Activated CD8-positive, alpha-beta memory T cell treated with anti-CD3 and anti-CD28 coated beads, Interleukin-2, amount 10 ng/mL, durations not matched to agents 7 days and 5 days (primary cell): ENCODE measurements at places on chromosomes 1 and 21. TPM values are rescaled to one million over a fixed set of nuclear protein-coding genes. Genes with fewer than 3 reads are reported as not detected.

DNA sequence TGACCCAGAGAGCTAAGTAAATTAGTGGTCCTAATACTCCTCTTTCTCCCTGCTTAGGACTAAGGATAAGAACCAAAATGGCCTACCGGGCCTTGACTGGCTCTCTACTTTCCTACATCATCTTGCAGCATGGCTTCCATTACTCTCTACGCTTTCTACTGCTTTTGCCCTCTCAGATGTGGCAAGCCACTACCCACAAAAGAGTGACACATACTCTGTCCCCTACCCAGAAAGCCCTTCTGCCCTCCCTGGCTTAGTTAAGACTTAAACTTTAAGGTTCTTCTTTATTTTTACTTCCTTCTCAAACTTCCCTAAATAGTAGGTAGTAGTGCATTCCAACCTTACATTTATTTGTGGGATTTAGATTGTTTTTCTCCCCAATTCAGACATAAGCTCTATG lies 228.1 kb downstream of the TPR start:
- H3K4me3 ChIP-seq: no peak overlapping the region
- no peak overlapping the region for H3K27ac ChIP-seq

GRCh38 chr1:22241811-22242210 lies 98.9 kb upstream of the WNT4 start:
- H3K36me3 ChIP-seq: no peaks in the 10 kb centered on the region
- no peaks in the 10 kb centered on the region for H3K4me1 ChIP-seq
- H3K27ac ChIP-seq: no peak overlapping the region
- DNase-seq: no peak
- H3K27me3 ChIP-seq: peaks cover 2% of the 10 kb centered on the region
- H3K4me3 ChIP-seq: no peak overlapping the region

Gene S100A8
- total RNA-seq: not detected

- no peaks in the 10 kb centered on the region for H3K36me3 ChIP-seq
- H3K4me3 ChIP-seq: no peak overlapping the region
- H3K4me1 ChIP-seq: no peaks in the 10 kb centered on the region
- no peak for DNase-seq
Measured at GRCh38 chr1:107413546-107413945, 272.7 kb downstream of the NTNG1 start.

Gene FDPS
- 406 TPM for total RNA-seq

Gene CFAP107
- total RNA-seq: not detected

Gene USH2A
- total RNA-seq: not detected

- H3K36me3 ChIP-seq: no peaks in the 10 kb centered on the region
- no peak overlapping the region for H3K27ac ChIP-seq
- DNase-seq: no peak
- no peaks in the 10 kb centered on the region for H3K4me1 ChIP-seq
Measured at GRCh38 chr1:14626869-14627607, 28.6 kb downstream of the KAZN start.

DNA sequence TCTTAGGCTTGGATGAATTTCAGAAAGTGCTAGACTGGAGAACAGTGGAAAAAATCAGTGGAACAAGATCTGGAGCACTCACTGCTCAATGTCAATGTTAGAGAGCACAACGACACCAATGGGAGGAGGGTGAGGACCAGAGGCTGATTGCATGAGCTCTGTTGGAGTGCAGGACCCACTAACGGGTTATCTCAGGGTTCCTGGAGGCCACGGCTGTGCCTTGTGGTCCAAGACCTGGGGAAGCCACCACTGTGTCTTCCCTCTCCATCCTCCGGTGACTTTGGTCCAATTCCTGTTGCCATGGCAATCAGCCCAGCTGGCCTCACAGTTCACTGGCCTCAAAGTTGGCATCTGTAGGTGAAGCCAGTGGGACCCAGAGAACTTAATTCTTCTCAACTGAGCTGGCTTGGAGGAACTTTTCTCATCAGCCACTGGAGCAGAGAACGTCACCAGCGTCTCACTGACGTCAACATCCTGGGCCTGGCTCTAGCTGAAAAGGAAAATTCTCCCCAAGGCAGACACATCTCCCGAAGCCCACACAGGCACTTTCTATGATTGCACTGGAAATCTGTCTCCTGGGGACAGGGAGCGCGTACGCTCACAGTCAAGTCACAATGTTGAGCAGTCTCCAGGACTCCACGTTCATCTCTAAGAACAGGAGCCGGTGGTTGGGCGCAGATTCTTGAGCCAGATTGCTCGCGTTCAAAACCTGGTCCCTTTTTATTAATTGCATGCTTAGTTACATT lies 21.9 kb upstream of the GPR157 start:
- H3K27ac ChIP-seq: no peak overlapping the region
- H3K4me1 ChIP-seq: no peaks in the 10 kb centered on the region
- H3K36me3 ChIP-seq: peaks cover 3% of the 10 kb centered on the region
- no peaks in the 10 kb centered on the region for H3K27me3 ChIP-seq
- no peak overlapping the region for H3K4me3 ChIP-seq

Gene IFNAR2
- 54.9 TPM for total RNA-seq

- H3K4me3 ChIP-seq: no peak overlapping the region
- H3K36me3 ChIP-seq: no peaks in the 10 kb centered on the region
- H3K4me1 ChIP-seq: peaks cover 34% of the 10 kb centered on the region
- peaks cover 12% of the 10 kb centered on the region for H3K27me3 ChIP-seq
- DNase-seq: no peak
- no peak overlapping the region for H3K27ac ChIP-seq
Measured at GRCh38 chr1:116130356-116130755, 19.2 kb downstream of the MAB21L3 start.

- no peak overlapping the region for H3K4me3 ChIP-seq
- H3K4me1 ChIP-seq: peaks cover 72% of the 10 kb centered on the region
- peaks cover 2% of the 10 kb centered on the region for H3K36me3 ChIP-seq
- H3K27me3 ChIP-seq: peaks cover 2% of the 10 kb centered on the region
- DNase-seq: no peak
- H3K27ac ChIP-seq: peak overlapping the region; percentile 63
Measured at GRCh38 chr1:234841710-234842231, 231.8 kb upstream of the IRF2BP2 start.

GRCh38 chr1:86227026-86227425 lies 70.5 kb upstream of the COL24A1 start:
- no peak overlapping the region for H3K4me3 ChIP-seq
- H3K36me3 ChIP-seq: no peaks in the 10 kb centered on the region
- no peak overlapping the region for H3K27ac ChIP-seq

DNA sequence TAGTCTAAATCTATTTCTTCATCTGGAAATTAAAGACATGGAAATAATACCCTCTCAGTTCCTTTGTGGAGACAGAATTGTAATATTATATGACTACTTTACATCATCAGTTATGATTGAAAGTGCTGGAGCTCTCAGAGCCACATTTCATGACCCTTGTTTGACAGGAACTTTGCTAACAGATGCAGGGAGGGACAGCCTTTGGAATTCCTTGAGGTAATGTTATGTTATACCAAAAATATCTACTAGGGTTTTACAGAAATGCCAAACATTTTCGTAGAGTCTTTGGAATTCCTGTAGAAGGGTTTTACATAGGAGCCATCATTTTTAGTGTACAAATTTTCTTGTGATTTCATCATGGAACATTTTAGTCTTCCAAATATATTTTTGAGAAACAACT lies 57.4 kb upstream of the ADAMTS5 start:
- no peaks in the 10 kb centered on the region for H3K27me3 ChIP-seq
- H3K27ac ChIP-seq: no peak overlapping the region

DNA sequence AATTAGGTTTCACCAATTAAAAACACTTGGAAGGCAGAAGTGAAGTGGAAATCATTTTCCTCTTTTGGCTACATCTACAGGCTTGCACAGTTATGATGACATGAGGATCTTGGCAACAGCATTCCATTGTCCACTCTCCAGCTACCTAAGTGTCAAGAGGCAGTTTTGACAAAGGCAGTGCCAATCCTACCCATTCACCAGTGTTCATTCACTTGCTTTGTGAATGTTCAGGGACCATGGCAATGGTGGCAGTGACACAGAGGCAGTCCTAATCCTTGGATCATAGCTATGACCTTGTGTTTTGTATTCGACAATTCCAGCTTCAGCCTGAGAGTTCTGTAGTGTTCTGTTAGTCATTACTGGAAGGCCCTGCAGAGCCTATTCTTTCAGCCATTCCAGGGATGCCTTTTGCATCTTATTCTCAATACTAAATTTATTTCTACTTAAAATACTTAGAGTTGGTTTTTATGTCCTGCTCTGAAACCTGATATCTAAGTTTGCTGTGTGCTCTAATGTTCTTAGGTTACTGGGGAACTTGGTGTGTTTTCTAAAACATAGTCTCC lies 36.7 kb downstream of the CRB1 start:
- H3K27me3 ChIP-seq: peaks cover 13% of the 10 kb centered on the region
- no peak overlapping the region for H3K27ac ChIP-seq
- H3K36me3 ChIP-seq: no peaks in the 10 kb centered on the region
- H3K4me1 ChIP-seq: no peaks in the 10 kb centered on the region
- no peak overlapping the region for H3K4me3 ChIP-seq
- no peak for DNase-seq

GRCh38 chr1:205344066-205344928 lies 12.4 kb downstream of the KLHDC8A start:
- no peak overlapping the region for H3K27ac ChIP-seq
- peaks cover 1% of the 10 kb centered on the region for H3K36me3 ChIP-seq
- H3K27me3 ChIP-seq: peaks cover 74% of the 10 kb centered on the region
- no peak overlapping the region for H3K4me3 ChIP-seq

Gene CHAF1B
- total RNA-seq: 29.2 TPM

GRCh38 chr1:72006092-72006491 lies 276.2 kb downstream of the NEGR1 start:
- no peaks in the 10 kb centered on the region for H3K36me3 ChIP-seq
- no peak for DNase-seq
- H3K27me3 ChIP-seq: no peaks in the 10 kb centered on the region
- H3K27ac ChIP-seq: no peak overlapping the region
- H3K4me1 ChIP-seq: no peaks in the 10 kb centered on the region

DNA sequence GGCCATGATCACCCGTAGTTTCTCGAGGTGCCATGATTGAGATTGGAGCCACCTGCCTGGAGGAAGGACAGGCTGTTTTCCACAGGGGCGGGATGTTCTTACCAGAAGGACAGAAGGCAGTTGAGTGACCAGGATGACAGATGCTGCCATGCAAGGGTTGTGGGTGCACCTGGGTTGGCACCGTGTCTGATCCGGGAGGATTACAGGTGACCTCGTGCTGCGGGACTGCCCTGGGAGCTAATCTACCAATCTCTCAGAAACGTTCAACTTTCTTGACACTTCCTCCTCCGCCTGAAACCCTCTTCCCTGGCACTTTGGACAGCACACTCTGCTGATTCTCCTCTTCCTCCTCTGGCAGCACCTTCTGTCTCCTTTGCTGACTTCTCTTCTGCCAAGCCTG lies 13.8 kb upstream of the SLC6A9 start:
- no peak overlapping the region for H3K27ac ChIP-seq
- DNase-seq: no peak
- no peak overlapping the region for H3K4me3 ChIP-seq
- H3K4me1 ChIP-seq: peaks cover 13% of the 10 kb centered on the region
- H3K27me3 ChIP-seq: peaks cover 20% of the 10 kb centered on the region

- no peak overlapping the region for H3K27ac ChIP-seq
- peaks cover 29% of the 10 kb centered on the region for H3K4me1 ChIP-seq
- no peak overlapping the region for H3K4me3 ChIP-seq
- no peaks in the 10 kb centered on the region for H3K27me3 ChIP-seq
- no peak for DNase-seq
Measured at GRCh38 chr1:193487722-193488121, 301.3 kb upstream of the B3GALT2 start.

Gene RAVER2
- total RNA-seq: 5.7 TPM

GRCh38 chr1:239731082-239731748 lies 344.8 kb downstream of the CHRM3 start:
- no peak overlapping the region for H3K27ac ChIP-seq
- H3K36me3 ChIP-seq: peaks cover 7% of the 10 kb centered on the region
- DNase-seq: no peak
- H3K27me3 ChIP-seq: no peaks in the 10 kb centered on the region

DNA sequence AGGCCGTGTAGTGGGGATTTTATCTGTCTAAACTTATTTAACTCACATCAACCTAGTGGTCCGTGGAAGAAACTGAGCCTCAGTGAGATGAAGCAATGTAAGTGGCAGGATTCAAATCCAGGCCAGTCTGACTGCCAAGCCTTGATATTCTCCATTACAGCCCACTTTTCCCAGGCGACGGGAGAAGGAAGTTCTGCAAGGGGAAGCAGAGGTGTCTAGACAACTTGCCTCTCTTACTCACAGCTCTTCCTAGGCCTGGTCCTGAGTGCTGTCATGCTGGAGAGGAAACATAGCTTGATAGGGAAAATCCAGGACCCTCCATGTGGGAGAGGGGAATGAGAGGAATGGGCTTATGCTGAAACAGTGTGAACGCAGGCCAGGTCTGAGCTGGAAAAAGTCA lies 9.1 kb downstream of the CTSE start:
- peaks cover 14% of the 10 kb centered on the region for H3K27me3 ChIP-seq
- no peak overlapping the region for H3K4me3 ChIP-seq
- DNase-seq: no peak
- H3K36me3 ChIP-seq: no peaks in the 10 kb centered on the region

Gene LCE1F
- total RNA-seq: not detected

DNA sequence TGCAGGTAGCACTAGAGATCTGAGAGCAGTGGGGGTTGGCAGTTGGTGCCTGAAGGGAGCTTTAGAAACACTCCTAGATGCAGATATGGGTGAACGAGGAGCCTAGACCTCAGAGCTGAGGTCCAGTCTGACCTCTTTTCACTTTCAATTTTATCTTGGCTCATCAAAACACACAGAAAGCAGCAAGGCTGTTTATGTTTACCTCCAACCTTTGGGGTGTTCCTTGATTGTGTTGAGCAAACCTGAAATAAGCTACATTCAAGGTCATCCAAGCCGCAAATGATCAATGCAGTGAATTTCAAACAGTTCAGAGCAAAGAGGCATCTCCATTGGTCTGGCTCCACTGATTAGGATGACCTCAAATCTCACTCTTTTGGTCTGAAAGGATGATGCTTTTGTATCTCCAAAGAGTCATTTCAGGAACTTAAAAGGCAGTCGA lies 1.3 kb downstream of the LY9 start:
- H3K27me3 ChIP-seq: peaks cover 27% of the 10 kb centered on the region
- H3K27ac ChIP-seq: peak overlapping the region; percentile 89
- H3K4me1 ChIP-seq: peaks cover 67% of the 10 kb centered on the region

- no peak overlapping the region for H3K4me3 ChIP-seq
- no peak for DNase-seq
- no peak overlapping the region for H3K27ac ChIP-seq
Measured at GRCh38 chr1:177211231-177211630, 40.5 kb downstream of the BRINP2 start.

DNA sequence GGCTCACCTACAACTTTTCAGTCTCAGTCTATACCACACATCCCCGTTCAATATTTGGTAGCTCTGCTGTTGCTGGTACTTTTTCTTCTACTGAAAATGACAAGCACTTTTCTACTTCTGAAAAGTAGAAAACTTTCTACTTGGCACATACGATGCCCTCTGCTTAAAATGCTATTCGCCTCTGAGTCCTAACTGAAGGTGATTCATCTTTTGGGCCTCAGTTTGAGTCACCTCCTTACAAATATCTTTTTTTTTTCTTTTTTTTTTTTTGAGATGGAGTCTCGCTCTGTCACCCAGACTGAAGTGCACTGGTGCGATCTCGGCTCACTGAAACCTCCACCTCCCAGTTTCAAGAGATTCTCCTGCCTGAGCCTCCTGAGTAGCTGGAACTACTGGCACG lies 136.0 kb upstream of the CYYR1 start:
- no peak overlapping the region for H3K27ac ChIP-seq
- DNase-seq: no peak
- no peaks in the 10 kb centered on the region for H3K27me3 ChIP-seq

GRCh38 chr1:193785850-193786420 lies 599.5 kb upstream of the B3GALT2 start:
- no peak for DNase-seq
- H3K4me3 ChIP-seq: no peak overlapping the region
- H3K36me3 ChIP-seq: no peaks in the 10 kb centered on the region
- no peak overlapping the region for H3K27ac ChIP-seq
